Transverse colon (tissue), 4 donors: ENCODE measurements at places on chromosomes 13 and 19. TPM values are rescaled to one million over a fixed set of nuclear protein-coding genes. Genes with fewer than 3 reads are reported as not detected.

DNA sequence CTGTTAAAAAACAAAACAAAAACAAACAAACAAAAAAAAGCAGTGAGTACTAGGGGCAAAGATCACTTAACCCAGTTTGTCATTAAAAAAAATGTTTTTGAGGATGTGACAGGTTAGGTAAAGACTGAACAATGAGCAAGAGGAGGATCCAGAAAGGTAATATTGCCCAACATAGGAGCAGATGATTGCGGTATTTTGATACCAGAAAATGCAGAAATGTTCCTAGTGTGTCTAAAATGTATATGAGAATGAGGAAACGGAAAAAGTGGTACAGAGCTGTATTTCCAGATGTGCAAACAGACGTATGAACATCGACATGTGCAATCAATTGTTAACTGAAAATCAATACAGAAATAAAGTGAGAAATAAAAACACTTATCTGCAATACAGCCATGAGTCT, 4.9 kb upstream of the LILRA4 start:
- no peaks in the 10 kb centered on the region for H3K36me3 ChIP-seq
- no peak for DNase-seq
- H3K27me3 ChIP-seq, result peaks cover 5% of the 10 kb centered on the region
- no peaks in the 10 kb centered on the region for H3K4me1 ChIP-seq
- no peak overlapping the region for H3K27ac ChIP-seq
- H3K4me3 ChIP-seq, result no peak overlapping the region

DNA sequence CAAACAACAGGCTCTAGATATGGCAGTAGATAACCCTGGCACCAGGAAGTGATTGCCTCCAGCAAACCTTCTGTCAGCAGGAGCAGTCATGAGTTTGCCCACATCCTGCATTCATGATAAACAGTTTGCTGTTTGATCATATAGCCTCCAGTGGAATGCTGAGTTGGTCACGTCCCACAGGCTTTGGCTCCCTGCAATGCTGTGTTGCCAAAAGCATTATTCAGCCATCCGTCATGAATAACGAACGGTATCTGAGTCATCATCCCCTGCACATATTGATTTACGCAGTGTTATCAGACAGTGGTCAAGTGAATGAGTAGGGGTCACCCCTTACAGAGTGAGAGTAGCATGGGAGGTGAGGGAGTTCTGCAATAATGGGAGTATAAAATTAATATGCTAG, 21.9 kb upstream of the ZNF432 start:
- no peak overlapping the region for H3K27ac ChIP-seq
- DNase-seq, result no peak
- H3K4me1 ChIP-seq, result no peaks in the 10 kb centered on the region
- H3K4me3 ChIP-seq, result no peak overlapping the region
- H3K36me3 ChIP-seq, result peaks cover 12% of the 10 kb centered on the region

DNA sequence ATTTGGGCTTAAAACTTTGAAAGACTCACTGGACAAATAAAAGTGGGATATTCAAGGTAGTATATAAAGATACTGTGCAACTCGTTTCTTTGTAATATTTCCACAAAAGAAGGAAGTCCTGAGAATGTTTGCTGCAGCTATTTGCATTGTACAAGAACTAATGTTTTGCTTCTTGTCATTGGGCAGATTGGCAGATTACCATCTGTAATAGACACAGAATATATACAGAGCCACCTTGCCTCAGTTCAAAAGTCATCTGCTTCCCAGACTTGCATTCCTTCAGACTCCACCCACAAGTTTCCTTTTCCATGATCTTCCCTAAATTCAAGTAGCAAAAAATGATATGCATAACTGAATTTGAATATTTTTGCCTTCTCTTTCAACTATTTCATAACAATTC, 145.1 kb downstream of the EFNB2 start:
- H3K27ac ChIP-seq, result no peak overlapping the region
- no peaks in the 10 kb centered on the region for H3K27me3 ChIP-seq
- no peaks in the 10 kb centered on the region for H3K4me1 ChIP-seq
- DNase-seq, result no peak
- no peaks in the 10 kb centered on the region for H3K36me3 ChIP-seq
- H3K4me3 ChIP-seq, result no peak overlapping the region

SAMD1 gene
- total RNA-seq, result 37.5 TPM

ZNF254 gene
- 5.2 TPM for total RNA-seq

TIMM13 gene
- total RNA-seq, result 10.8 TPM

PCDH8 gene
- not detected for total RNA-seq
